T-helper 17 cell (primary cell): ENCODE measurements at places on chromosomes 5 and 9. TPM values are rescaled to one million over a fixed set of nuclear protein-coding genes. Genes with fewer than 3 reads are reported as not detected.

The SLC6A3 gene
- not detected for total RNA-seq

GRCh38 chr9:35353731-35354365 lies 136.1 kb upstream of the RUSC2 start:
- no peak for DNase-seq

The MRPL50 gene
- total RNA-seq: 6.6 TPM

DNA sequence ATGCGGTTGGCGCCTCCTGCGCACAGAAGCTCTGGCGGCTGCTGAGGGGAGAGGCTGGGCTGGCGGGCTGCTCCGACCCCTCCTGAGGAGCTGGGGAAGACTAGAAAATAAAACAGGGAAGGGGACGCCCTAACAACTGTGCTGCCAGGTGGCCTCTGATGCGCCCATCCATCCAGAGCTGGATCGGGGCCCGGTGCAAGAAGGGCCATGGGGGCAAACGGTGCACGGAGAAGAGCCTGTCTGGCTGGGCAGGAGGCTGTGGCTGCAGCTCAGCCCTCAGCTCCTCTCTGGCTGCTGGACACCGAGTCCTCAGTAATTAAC lies 21.0 kb upstream of the MRNIP start:
- DNase-seq: no peak

DNA sequence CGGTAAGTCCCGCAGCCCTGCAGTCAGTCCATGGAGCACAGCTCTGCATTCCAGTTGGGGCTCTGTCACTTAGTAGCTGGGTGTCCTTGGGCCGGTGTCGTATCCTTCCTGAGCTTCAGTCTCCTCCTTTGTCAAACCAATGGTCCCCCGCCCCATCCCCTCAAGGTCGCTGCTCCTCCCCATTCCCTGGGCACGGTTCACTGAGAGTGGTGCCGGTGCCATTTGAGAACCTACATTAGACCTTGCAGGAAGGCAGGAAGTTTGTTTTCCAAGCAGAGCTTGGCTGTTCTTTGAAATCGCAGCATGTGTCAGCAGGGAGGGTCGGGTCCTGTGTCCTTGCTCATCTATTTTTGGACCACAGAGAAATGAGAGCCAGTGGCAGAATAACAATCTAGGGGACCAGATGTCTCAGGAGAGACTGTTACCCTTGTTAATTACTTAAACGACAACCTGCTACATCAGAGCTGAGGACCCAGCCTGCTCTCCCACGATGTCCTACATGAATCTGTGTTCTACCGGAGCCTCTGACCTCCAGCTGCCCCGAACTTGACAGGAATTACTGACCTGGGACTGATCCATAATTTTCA lies 21.7 kb upstream of the BARHL1 start:
- no peak for DNase-seq

DNA sequence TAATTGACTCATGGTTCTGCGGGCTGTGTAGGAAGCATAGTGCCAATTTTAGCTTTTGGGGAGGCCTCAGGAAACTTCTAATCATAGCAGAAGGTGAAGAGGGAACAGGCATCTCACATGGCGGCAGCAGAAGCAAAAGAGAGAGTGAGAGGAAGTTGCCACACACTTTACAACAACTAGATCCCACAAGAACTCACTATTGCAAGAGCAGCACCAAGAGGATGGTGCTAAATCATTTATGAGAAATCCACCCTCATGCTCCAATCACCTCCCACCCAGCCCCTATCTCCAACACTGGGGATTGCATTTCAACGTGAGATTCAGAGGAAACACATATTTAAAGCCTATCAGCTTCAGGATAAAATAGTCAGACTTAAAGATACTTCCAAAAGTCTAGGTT lies 36.1 kb upstream of the LPAR1 start:
- DNase-seq: no peak

DNA sequence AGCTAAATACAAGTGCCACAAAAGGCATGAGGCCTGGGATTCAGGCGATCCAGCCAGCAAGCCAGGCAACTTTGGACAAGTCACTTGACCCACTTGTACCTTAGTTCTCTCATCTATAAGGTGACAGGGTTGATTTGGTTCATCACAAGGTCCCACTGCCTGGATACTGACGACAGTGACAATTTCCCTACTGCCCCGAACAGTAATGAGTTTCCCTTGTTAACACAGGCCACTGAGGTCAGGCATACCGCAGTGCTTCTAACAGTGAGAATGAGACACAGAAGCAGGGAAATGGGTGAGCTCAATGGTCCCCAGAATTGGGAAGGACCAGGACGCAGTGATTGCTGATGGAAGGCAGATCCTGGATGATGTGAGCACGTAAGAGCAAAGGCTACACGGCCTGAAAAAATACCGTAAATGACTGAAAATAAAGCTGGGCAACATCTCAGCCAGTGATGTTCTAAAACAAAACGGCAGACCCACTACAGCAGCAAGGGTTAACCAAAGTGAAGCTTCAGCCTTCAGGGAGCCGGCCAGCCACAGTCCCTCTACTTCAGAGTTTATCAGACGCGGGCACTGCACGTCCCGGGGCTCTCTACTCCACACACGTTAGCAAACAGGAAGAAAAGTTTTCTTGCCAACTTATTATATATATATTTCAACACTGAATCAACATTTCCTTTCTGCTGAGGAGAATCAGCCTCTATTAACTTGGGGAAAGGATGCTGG lies 846 bp downstream of the MGAT1 start:
- no peak for DNase-seq

GRCh38 chr9:24776226-24776625 lies 230.5 kb upstream of the IZUMO3 start:
- DNase-seq: no peak

DNA sequence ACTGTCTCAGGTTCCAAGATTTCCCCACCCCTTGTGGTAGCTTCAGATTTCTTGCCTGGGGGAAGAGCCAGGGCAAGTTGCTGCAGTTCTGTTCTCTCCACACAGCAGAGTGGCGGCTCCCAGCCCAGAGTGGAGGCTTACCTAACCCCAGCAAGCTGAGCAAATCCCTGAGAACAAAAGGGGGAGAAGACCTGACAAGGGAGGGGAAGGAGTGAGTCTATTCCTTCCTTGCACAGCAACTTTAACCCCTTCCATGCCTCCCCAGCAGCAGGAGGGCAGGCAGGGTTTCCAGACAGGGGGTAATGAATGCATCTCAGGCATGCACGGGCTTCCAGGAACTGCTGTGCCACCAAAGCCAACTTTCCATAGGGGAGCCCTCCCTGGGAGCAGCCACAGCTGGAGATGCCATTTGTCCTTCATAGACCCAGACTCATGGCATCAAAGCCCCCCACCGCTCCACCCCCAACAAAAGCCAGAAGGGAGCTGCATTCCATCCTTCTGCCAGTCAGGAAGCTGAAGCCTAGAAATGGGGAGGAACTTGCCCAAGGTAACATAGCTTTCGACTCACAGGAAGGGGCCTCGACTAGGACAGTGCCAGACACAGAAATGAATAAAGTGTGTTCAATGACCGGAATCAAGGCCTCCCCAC lies 28.8 kb upstream of the FAT2 start:
- no peak for DNase-seq

- peak; percentile 23 for DNase-seq
These were observed 3.9 kb upstream of the GNAQ start for GRCh38 chr9:78035383-78035993.

DNA sequence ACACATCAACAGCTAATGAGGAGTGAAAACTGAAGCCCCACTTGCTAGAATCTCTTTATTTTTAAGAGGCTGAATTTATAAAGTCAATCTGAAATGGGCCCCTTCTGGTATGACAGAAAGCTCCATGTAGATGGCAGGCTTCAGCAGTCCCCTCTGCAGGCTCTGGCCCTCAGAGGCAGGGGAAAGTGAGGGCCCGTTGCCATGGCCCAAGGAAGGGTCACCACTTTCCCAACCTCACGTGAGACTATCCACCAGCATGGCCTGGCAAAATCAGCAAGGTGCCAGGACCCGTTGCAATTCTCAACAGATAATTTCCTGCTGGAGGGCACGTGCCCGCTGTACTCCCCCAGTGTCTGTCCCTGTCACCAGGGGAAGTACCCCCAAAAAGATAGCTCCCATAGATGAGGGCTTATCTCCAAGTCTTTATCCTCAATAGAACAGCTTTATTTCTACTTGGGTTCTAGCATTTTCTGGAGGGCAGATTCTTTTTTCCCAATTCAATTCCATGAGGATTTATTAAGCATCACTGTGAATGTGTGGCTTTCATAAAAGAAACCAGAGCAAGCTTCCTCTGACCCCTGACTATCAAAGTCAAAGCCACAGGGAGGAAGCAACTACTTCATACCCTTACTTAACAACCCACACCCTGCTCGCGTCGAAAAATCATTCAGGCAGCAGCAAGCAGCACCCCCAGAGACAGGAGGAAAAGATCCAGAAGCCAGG lies 85.4 kb upstream of the FSTL4 start:
- no peak for DNase-seq

DNA sequence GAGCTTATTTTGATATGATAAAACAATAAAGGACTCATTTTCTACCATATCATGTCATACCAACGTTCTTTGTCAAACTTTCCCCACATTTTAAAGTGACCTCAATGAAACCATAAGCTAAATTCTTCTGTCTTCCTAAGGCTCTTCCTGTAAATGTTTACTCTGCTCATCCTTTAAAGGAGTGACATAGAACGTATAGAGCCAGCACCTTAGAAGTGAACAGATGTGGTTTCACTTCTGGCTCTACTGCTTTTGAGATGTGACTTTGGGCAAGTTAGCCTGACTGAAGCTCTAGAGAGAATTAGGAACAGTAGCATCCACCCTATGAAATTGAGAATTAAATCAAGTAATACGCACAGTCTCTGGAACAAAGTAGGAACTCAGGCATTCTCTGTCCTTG lies 24.1 kb downstream of the SAR1B start:
- no peak for DNase-seq

- DNase-seq: no peak
These were observed 175.0 kb downstream of the SSBP2 start for GRCh38 chr5:81575924-81576323.

The ADRA1B gene
- not detected for total RNA-seq

DNA sequence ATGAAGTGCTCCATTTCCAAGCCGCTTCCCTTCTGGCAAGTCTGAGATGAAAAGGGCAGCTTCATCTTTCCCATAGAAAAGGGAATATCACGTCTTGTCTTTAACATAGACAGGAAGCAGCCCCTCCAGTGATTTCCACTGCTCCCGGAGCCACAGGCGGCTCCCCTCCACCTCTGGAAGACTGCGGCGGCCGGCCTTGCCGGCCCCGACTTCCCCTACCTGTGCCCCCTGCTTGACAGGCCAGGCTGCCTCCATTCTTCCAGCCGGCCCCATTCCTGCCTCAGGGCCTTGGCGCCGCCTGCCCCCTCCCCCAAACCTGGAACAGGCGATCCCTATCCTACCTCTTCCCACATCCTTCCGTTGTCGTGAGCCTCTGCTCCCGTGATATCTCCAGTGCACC lies 141.8 kb downstream of the ZNF354C start:
- DNase-seq: no peak

The GPR150 gene
- 2.5 TPM for total RNA-seq

The AQP3 gene
- 206 TPM for total RNA-seq

GRCh38 chr9:4517274-4517673 lies 27.0 kb downstream of the SLC1A1 start:
- DNase-seq: no peak

- no peak for DNase-seq
These were observed 326.8 kb downstream of the BNC2 start for GRCh38 chr9:16543686-16544085.

DNA sequence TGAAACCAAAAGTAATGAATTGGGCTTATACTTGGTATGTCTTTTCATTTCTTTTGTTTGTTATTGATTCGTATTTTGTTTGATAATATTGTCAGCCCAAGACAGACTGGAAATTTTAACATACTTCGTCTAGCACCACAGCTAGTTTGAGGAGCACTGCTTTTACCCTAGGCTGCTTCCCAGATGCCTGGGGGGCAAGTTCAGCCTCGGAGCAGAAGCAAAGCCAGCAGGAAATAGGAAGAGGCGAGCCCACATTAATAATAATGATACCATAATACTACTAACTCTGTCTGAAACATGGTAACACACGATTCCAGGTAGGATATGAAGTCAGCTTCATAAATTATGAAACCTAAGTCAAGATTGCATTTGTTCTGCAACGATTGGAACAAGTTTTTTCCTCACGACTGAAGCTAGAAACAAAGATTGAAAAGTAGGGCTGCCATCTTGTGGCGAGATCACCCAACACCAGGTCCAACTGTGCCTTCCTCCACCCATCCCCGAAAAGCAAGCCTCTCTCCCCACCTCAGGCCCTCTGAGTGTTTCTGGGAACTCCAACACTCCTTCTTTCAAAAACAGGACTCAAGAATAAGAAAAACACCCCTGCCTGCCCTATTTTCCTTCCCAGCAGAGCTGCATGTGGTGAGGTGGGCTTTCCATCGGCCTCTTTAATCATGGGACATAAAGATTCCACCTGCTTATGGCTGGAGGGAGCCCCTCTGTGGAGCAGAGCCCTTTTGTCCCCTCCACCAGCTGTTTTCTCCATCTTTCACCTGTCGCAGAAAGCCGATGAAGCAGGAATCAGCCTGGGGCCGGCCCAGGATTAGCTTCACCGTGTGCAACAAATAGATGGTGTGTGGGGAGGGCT lies 236.4 kb downstream of the CAAP1 start:
- no peak for DNase-seq

DNA sequence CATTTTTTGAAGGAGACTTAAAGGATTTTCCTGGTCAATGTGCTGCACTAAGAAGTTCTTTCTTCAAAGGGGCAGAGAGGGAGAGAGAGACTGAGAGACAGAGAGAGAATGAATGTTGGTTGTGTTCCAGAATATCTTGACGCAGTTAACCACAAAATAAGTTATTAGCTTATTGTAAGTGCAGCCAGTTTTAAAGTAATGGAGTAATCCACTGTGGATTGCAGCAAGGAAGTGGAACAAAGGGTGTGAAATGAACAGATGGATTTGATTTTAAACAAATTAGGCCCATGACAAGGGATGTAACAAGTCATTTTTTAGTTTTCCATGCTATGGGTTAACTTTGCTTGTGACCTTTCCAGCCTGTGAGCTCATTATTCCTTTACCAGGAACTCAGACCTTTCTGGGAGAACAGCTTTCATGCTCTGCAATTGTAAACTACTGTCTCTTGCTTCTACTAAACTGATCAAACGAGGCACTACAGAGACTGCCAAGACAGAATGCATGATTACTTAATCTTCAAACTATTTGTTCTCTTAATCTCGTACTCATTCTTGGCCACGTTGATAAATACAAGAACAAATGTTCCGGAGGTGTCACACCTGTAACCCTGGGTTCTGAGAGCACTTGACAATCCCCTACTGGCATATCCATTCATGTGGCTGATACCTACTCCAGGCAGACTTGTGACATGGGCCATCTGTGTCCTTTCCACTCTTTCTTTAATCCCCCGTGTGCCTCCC lies 131.1 kb downstream of the TLE1 start:
- DNase-seq: no peak

GRCh38 chr9:4334410-4334813 lies 34.5 kb upstream of the GLIS3 start:
- DNase-seq: no peak

The TMEM215 gene
- total RNA-seq: not detected

- no peak for DNase-seq
These were observed 76.4 kb downstream of the PHAX start for GRCh38 chr5:126677121-126677520.
